ENCODE measurements at places on chromosomes 5 and 9.

DNA sequence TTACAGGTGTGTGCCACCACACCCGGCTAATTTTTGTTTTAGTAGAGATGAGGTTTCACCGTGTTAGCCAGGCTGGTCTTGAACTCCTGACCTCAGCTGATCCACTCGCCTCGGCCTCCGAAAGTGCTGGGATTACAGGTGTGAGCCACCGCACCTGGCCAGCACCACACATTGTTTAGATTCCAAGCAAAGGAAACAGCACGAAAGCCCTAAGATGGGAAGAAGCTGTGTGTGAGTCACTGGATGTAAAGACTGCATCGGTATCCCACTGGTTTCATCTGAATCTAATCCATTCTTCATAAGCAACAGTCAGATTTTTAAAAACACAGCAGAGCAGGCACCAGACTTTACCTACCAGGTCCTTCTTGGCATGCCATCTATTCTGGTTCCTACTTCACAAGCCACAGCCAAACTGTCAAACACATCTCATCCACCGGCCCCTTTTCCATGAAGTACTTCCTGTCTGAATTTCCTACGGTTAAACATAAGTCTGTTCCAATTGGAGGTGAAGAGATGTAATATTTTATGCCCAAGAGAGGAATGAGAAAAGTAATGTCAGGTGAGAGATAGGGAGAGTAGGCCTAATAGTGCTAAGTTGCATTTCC lies 17.4 kb downstream of the UBTD2 start:
- DNase-seq: no peak

GRCh38 chr9:134987906-134988700 lies 70.4 kb upstream of the FCN1 start:
- no peak for DNase-seq

DNA sequence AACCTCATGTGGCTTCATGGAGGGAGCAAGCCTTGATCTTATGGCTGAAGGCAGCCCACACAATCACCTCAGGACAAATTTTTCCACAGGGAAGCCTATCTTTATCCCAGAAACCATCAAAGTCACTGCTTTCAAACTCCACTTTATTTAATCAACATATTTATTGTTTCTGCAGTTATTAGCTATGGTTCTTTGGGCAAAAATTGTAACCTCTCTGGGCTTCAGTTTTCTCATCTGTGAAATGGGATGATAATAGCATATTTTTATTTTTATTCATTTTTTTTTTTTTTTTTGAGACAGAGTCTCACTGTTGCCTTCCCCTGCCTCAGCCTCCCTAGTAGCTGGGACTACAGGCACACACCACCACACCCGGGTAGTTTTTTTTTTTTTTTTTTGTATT lies 2.1 kb upstream of the RPS14 start:
- DNase-seq: no peak

DNA sequence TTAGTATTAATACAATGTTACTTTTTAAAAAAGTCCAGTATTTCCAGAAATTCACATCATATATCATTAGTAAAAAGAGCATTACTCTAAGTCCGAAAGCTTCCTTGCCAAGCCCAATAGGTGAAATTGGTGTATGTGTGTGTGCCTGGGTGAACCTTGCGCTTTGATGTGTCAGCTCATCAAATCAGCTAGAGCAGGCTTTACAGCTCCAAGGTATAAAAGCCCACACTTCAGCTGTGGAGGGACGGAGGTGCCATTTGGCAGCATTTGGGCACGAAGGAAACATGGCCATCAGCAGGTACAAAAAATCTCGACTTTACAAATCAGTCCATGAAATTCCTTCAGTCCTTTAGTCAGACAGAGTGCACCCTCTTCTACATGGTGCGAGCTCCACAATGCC lies 76.5 kb upstream of the IL7R start:
- DNase-seq: no peak

- no peak for DNase-seq
These were observed 23.7 kb downstream of the PIP5K1B start for GRCh38 chr9:68728731-68729130.

GRCh38 chr5:1380011-1380817 lies 35.3 kb upstream of the CLPTM1L start:
- DNase-seq: peak; percentile 68

- DNase-seq: no peak
These were observed 10.7 kb downstream of the PCDHAC2 start for GRCh38 chr5:140977003-140977402.

GRCh38 chr5:80220245-80220897 lies 35.5 kb downstream of the SERINC5 start:
- DNase-seq: no peak

DNA sequence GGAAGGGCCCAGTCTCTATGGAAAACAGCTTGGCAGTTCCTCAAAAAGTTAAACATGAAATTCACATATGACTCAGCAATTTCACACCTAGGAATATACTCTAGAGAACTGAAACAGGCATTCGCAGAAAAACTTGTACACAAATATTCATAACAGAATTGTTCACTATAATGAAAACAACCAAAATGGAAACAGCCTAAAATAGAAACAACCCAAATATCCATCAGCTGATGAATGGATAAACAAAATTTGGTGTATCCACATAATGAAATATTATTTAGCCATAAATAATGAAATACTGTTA lies 4.8 kb upstream of the GPR150 start:
- DNase-seq: no peak

GRCh38 chr5:150122158-150122510 lies 33.5 kb downstream of the PDGFRB start:
- peak; percentile 47 for DNase-seq

DNA sequence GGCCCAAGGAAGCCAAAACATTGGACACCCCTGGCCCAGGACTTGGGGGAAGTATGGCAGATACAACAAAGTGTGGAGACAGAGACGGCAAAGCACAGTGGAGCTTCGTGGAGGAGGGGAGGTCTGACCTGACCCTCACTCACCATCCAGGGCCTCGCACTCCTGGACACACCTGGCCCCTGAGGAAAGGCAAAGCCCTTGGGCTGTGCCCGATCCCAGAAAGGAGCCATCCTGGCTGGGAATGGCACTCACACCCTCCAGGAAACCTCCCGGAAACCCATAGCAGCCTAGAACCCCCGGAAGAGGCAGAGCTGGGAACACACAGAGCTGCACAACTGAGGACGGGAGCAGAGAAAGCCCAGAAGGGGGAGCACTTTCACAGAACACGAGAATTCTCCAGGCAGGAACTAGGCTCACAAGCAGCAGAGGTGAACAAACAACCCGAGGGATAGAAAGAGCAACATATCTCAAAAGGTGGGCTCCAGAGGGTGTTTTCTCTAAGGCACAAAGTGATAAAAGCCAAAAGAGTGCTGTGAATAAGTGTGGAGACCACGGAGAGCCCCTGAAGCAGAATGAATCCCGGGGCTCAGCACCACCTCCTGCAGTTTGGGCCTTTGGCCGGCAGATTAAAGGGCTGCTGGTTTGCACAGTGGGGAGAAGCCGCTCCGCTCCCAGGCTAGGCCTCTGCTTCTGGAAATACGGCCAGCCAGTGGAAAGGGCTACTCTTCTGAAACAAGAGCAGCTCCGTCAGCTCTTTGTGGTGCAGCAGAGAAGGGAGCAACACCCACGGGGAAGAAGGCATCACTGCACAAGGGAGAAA lies 108.2 kb downstream of the UBE2R2 start:
- DNase-seq: no peak

- no peak for DNase-seq
These were observed 77.6 kb upstream of the LMX1B start for GRCh38 chr9:126536131-126536530.

GRCh38 chr5:90932052-90932699 lies 373.6 kb downstream of the ADGRV1 start:
- peak; percentile 35 for DNase-seq

- no peak for DNase-seq
These were observed 81.4 kb downstream of the DTWD2 start for GRCh38 chr5:118906947-118907346.

- no peak for DNase-seq
These were observed 55.1 kb upstream of the PRLR start for GRCh38 chr5:35285435-35285834.

- no peak for DNase-seq
These were observed 26.1 kb downstream of the HMGCR start for GRCh38 chr5:75363111-75363510.

DNA sequence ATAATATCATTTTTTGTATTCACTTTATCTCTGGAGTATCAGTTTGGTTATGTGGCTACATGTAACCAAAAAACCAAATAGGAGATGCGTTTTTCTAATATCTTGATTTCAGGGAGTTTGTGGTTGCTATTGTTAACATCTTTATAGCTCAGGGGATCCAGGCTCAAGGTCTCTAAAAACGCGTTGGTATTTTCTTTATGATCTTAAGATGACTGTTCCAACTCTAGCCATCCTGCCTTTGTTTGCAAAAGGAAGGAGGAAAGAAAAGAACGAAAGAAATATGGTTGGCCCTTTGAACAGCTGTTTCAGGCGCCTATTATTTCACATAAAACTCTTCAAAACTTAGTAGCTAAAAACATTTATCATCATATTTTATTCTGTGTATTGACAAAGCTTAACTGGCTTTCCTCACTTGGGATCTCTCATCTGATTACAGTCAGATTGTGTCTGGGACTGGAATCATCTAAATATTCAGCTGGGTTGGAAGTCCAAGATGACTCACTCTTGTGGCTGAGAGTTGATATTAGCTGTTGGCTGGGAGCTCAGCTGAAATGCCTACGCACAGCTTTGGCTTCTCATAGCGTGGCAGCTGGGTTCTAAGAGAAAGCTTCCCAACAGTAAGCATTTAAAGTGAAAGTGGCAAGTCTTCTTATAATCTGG lies 60.1 kb downstream of the FAM174A start:
- DNase-seq: no peak

DNA sequence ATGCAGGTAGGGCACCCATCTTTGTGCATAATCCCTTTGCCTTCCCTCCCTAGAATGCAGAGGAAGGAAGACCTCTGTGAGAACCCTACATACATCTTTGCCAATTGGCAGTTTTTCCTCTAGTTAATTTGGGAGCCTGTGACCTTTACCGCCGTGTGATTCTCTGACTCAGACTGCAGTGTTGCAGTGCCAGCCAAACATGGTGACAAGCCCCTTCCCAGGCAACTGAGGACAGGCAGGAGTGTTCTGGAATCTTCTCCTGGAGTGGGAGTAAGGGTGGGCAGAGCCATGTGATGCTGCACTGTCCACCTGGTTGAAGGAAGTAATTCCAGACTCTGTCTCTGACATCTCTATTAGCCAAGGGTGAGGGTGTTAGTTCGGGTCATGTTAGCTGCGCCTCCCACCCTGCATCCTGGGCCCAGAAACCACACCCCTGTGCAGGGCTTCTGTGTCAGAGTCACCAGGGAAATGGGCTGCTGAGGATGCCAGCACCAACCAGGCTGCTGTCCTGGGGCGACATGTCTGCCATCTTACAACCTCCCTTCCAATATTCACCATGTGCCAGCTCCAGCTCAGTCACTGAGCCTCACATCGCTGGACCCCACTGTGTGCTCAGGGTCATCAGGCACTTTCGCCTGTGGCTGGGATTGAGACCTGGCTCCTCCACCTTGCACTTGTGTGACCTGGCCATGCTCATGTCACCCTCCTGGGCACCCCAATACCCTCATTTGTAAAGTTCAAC lies 21.8 kb downstream of the KCNIP1 start:
- no peak for DNase-seq

DNA sequence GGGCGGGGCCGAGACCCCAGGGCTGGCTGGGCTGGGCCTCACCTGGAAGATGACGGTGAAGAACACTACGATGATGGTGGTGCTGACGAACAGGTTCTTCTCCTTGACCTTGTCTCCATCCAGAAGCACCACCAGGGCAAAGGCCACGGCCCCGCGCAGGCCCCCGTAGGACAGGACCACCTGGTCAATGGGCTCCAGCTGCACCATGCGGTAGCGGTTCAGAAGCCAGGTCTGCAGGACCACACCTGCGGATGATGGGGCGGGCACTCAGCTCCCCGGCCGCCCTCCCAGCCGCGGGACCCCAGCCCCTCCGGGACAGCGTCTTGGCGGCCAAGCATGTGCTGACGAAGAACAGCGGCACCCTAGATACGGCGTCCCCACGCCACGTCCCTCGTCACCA lies 39.5 kb downstream of the EXOC3 start:
- DNase-seq: no peak

- DNase-seq: no peak
These were observed 1785.9 kb upstream of the WWC1 start for GRCh38 chr5:166505544-166505943.

DNA sequence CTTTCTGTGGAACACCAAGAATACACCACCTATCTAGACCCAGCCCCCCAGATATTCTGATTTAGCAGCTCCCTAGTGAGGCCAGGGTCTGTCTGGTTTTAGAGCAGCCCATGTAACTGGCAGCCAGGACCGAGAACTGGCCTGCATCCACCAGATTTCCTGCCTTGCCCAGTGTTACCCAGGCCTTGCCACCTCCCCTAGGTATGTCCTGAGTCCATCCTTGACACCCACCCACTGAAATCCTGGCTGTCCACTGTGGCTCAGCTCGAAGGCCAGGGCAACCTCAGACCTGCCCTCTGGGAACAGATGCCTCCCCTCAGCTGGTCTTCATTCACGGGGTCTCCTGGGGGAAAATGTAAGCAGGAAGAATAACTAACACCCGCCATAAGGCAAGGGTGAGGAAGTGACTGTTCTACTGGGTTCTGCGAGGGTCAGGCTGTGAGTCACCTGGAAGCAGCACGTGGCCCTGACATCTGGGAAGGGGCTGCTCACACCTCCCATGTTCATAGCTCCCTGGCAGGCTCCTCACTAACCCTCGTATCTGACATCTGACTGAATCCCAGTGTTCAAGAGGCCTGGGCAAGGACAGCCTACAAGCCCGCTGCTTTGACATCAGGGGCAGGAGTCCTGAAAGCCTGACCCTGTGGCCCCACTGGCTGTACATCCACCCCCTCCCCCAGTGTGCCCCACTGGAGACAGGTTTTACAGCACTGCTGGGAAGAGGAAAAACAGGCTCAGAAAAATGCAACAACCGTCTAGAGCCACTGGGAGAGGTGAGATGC lies 72.7 kb downstream of the SEMA4D start:
- DNase-seq: no peak

- DNase-seq: no peak
These were observed 200.0 kb upstream of the ANKRD55 start for GRCh38 chr5:56433039-56433617.

DNA sequence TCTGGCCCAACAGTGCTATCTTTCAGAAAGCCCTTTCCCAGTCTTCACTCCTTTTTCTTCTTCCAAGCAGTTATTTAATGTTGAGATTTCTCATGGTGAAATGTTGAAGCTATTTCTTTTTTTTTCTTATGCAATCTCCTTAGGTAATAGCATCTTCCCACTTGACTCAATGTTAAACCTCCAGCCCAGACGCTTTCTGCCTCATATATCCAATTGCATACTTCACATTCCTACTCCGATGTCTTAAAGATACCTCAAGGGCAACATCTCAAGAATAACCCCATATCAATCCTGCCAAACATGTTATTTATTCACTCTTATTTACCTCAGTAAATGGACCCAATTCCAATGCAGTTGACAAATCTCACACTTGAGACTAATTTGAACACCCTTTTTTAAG lies 187.3 kb downstream of the CDH12 start:
- DNase-seq: no peak

- no peak for DNase-seq
These were observed 8.9 kb downstream of the IRF1 start for GRCh38 chr5:132481596-132482211.

GRCh38 chr9:112072721-112073638 lies 102.1 kb downstream of the SUSD1 start:
- no peak for DNase-seq

GRCh38 chr5:123474228-123474627 lies 37.7 kb upstream of the CSNK1G3 start:
- DNase-seq: no peak

Data from stimulated activated CD8-positive, alpha-beta memory T cell treated with anti-CD3 and anti-CD28 coated beads, Interleukin-4, amount 100 ng/mL, for 48 hours (primary cell).